ENCODE measurements at places on chromosomes 4 and X.

GRCh38 chrX:54640103-54640690 is 110.2 kb downstream of the GNL3L start:
- DNase-seq: no peak

DNA sequence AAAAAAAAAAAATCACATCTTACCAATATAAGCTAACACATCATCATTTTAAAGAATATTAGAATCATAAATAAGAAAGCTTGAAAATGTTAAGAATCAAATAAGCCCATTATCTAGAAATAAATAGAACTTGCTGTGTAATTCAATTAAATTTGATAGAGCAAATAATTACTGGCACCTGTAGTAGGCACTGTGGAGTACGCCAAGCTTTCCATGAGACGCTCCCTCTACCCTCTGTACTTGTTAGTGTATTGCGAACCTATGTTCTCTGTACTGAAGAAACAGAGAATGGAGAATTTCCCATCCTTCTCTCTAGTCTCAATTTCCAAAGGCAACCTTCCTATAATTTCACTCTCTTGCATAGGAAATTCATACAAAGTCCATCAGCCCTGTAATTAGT is 61.7 kb upstream of the HAND2 start:
- no peak for DNase-seq

- DNase-seq: no peak
Measured at GRCh38 chrX:17499512-17499911, 124.5 kb downstream of the NHS start.

GRCh38 chr4:186243331-186243730 is 16.0 kb downstream of the KLKB1 start:
- DNase-seq: no peak

DNA sequence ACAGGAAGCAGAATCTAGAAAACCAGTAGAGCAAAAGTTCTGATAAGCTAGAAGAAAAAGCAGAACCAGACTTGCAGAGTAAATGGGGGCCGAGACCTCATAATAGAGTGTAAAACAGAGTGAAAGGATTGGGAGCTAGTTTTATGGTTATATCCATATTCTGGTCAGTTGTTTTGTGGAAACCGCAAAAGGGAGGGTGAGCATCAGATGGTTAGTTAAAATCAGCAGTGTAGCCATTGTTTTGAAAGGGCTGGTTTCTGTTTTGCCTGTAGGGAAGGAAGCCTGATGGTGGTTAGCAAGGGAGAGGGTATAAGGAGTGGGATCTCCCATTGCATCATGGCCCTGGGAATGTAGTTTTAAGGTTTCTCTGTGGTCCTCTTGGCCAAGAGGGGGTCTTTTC is 17.2 kb upstream of the CCNI start:
- no peak for DNase-seq

GRCh38 chr4:94068753-94069719 is 138.6 kb upstream of the SMARCAD1 start:
- no peak for DNase-seq

GRCh38 chr4:139522457-139522856 is 33.6 kb downstream of the SETD7 start:
- DNase-seq: no peak

DNA sequence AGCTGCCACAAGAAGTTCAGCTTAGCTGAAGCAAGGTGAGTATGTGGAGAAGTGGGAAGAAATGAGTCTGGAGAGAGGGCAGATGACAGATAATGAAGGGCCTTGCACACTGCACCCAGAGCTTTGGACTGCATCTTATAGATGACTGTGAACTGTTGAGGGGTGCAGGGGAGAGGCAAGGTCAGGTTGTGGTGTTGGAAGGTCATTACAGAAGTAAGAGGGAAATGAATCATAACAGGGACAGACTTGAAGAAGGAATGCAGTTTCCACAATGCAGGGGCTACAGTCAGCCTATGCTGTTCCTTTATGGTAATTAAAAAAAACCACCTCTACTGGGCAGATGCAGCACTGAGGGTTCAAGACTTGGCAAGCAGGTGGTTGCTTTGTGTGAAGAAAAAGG is 4.8 kb upstream of the IGFBP7 start:
- no peak for DNase-seq

GRCh38 chrX:41145920-41146608 is 60.8 kb downstream of the USP9X start:
- no peak for DNase-seq

- DNase-seq: no peak
Measured at GRCh38 chr4:53195815-53196661, 169.8 kb downstream of the SCFD2 start.

GRCh38 chrX:76453737-76454406 is 26.4 kb downstream of the MAGEE1 start:
- no peak for DNase-seq

GRCh38 chr4:164378361-164378760 is 375.6 kb upstream of the SMIM31 start:
- no peak for DNase-seq

DNA sequence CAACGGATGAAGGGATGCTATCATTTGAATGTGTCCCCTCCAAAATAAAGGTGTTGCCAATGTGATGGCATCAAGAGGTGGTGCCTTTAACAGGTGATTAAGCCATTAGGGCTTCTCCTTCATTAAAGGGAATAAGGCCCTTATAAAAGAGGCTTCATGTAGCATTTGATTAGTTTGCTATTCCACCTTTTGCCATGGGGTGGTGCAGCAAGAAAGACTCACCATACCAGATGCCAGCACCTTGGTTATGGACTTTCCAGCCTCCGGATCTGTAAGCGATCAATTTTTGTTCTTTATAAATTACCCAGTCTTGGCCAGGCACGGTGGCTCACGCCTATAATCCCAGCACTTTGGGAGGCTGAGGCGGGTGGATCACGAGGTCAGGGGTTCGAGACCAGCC is 7.9 kb upstream of the SLC25A43 start:
- no peak for DNase-seq

GRCh38 chr4:94574050-94574449 is 122.3 kb downstream of the PDLIM5 start:
- DNase-seq: no peak

GRCh38 chrX:7261672-7262332 is 113.8 kb upstream of the PUDP start:
- no peak for DNase-seq

GRCh38 chr4:67201334-67201733 is 344.0 kb downstream of the CENPC start:
- DNase-seq: no peak

- DNase-seq: no peak
Measured at GRCh38 chrX:136623396-136623795, 24.6 kb upstream of the CD40LG start.

GRCh38 chrX:46268412-46268811 is 276.8 kb downstream of the ZNF674 start:
- no peak for DNase-seq

GRCh38 chrX:21661316-21661715 is 3.2 kb upstream of the KLHL34 start:
- no peak for DNase-seq

GRCh38 chr4:127888559-127888958 is 7.9 kb downstream of the PLK4 start:
- no peak for DNase-seq

GRCh38 chr4:47855350-47855749 is 17.5 kb upstream of the CORIN start:
- no peak for DNase-seq
